ENCODE measurements at places on chromosomes 16 and 17.

DNA sequence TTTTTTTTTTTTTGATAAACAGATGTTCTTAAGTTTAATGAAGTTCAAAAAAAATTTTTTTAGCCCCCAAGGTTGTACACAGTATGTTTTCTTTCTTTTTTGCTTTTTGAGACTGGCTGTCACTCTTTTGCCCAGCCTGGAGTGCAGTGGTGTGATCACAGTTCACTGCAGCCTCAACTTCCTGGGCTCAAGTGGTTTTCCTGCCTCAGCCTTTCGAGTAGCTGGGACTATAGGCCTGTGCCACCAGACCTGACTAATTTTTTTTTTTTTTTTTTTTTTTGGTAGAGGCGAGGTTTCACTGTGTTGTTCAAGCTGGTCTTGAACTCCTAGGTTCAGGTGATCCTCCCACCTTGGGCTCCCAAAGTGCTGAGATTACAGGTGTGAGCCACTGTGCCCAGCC, 12.8 kb downstream of the ITGAE start:
- no peak for DNase-seq

GRCh38 chr17:63998721-63999679, 849 bp downstream of the PRR29 start:
- DNase-seq = no peak

DNA sequence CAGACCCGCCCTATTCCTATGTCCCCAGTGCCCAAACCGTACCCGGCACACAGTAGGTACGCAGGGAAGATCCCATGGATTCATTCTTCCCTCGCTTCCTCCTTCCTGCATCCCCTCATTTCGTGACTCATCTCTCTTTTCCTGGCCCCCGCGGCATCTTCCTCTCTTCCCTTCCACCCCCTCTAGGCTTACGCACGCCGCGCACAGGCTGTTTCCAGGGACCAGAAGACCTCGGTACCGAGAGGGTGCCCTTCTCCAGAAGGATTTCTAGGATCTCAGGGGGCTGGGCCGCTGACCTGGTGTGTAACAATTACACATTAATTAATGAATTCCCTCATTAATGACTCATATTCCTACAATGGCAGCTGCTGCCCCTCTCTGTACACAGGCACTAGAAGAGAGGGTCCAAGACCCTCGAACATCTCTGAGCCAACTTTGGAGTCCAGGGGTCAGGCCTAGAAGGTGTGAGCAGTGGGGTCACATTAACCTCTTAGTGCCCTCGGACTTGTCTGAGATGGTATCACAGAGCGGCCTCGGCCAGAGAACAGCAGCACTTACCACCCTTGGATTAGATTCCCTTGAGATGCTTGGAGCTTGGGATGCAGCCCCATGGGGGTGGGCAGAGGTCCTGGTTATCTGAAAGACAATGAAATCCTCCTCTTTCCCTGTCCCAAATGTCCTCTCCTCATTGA, 16.8 kb upstream of the PLLP start:
- no peak for DNase-seq

- no peak for DNase-seq
Observed at GRCh38 chr17:72353502-72353901, 232.7 kb downstream of the SOX9 start.

GRCh38 chr17:12616161-12616560, 49.5 kb upstream of the MYOCD start:
- no peak for DNase-seq

DNA sequence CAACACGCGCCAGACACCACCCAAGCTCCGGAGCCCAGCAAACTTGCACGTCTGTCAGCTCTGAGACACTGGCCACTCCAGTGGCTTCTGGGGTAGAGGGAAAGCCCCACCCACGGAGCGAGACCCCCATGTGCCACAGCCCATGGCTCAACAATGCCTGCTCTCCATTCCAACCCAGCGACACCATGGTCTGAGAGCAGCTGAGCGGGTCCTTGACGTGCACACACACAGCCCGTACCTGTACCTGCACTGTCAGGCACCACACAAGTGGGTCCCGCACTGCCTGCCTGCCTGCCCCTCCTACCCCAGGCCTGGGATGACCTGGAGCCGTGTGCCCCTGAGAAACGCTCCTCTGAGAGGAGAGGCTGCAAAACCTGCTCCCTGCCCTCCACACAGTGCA, 77.0 kb downstream of the ZNF778 start:
- no peak for DNase-seq

Data from stimulated activated naive CD8-positive, alpha-beta T cell treated with anti-CD3 and anti-CD28 coated beads, Interleukin-15, Interleukin-2, amounts not matched to agents 100 U/mL and 50 U/mL, for 24 hours (primary cell).